ENCODE measurements at places on chromosomes 3 and 15. TPM values are rescaled to one million over a fixed set of nuclear protein-coding genes. Genes with fewer than 3 reads are reported as not detected.

LYZL4 gene
- not detected for total RNA-seq

RAB5A gene
- 55.5 TPM for total RNA-seq

STAB1 gene
- total RNA-seq: 0.17 TPM

SAMD7 gene
- total RNA-seq: not detected

GPR171 gene
- total RNA-seq: not detected
